ENCODE measurements at places on chromosomes 12 and 14.

DNA sequence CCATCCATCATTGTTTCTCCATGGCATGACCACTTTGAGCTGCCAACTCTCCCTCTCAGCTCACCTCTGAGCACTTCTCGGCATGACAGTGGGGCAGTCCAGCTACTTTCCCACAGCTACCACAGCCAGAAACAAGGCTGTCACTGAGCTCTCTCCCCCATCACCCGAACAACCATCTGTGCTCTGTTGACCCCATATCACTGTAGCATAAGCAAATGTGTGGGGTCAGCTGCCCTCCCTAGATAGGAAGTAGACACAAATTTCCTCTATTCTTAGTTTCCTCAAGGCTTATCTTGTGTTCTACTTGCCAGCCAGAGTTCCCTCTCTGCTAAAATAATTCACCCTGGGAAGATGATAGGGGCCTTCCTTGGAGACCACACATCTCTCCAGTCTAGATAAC is 82.6 kb upstream of the FUT8 start:
- no peak for DNase-seq

- no peak for DNase-seq
Measured at GRCh38 chr14:105581551-105582341, 55.4 kb downstream of the TMEM121 start.

DNA sequence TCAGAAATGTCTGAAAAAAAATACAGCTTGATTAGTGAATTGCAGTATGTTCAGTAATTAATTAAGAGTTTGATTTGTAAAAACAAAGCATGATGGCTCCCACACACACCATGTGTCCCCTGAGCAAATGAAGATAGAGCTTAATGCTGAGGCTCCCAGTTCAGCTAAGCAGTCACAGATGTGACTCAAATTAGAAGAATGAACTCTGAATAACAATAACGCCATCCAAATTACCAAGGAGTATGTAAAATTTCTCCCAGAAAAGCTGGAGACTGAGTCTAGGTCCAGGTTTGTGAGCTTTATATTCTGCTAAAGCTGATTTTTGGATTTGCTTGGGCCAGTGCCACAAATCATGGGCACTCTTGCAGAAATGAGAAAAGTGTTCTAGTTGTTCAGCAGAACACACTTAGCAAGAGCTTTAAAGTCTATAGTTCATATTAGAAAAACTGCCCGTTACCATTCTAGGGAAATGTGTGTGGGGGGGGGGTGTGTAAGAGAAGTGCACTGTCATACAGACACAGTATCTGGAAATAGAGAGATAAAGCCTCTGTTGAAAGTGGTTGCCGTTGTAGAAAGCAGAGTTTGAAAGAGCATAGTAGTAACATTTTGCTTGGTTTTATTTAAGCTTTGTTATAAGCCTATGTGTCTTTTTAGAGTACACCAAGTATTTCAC is 253.1 kb downstream of the BCAT1 start:
- no peak for DNase-seq

GRCh38 chr12:16155938-16156337 is 121.5 kb downstream of the SLC15A5 start:
- no peak for DNase-seq

DNA sequence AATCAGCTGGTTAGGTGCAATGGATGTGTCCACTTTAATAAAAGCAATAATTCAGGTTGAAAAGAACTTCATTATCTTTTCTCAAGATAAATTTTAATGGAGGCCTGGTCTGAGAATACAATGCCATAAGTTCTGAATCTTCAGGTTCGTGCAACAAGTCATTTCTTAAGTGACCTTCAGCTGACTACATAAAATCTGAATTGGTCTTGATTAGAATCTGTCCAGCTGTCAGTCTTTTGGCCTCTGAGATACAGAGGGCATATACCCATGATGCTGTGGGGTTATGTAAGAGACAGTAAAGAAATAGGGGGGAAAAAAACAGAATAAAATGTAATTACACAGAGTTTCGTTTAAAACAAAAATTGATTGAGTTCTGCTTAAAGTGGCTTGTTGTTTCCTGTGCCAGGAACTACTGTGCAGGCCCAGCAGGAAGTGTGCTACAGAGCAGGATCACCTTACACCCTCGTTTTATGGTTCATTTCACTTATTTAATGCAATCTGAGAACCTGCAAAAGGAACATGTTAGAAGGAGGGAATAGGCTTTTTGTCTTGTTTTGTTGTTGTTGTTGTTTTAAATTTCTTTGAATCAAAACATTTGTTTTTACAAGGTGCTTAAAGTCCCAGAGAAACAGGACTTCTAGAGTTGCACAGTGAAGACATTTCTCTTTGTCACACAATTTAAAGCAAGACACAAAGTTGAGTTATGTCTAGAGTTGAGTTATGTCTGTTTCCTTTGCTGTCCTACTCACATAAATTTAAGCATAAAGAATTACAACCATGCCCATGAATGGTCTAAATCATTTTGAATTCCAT is 64.2 kb downstream of the LGR5 start:
- DNase-seq = no peak

GRCh38 chr12:122963941-122964265 is 2.4 kb downstream of the ABCB9 start:
- DNase-seq = no peak

- no peak for DNase-seq
Measured at GRCh38 chr14:99737451-99737951, 53.4 kb downstream of the CYP46A1 start.

DNA sequence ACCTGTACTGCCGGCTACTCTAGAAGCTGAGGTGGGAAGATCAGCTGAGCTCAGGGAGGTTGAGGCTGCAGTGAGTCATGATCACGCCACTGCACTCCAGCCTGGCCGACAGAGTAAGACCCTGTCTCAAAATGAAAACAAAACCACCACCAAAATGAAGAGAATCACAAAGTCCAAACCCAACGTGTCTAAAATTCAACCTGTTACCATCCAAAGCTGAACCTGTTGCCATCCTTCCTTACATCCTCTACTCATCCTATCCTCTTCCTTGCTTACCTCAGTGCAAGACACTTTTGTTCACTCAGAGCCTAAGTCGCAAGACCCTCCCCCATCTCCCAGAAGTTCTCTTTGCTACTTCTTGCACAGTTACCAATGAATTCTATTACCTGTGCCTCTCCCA is 299.7 kb downstream of the ATP23 start:
- no peak for DNase-seq

- no peak for DNase-seq
Measured at GRCh38 chr12:43273467-43273866, 278.5 kb downstream of the ADAMTS20 start.

DNA sequence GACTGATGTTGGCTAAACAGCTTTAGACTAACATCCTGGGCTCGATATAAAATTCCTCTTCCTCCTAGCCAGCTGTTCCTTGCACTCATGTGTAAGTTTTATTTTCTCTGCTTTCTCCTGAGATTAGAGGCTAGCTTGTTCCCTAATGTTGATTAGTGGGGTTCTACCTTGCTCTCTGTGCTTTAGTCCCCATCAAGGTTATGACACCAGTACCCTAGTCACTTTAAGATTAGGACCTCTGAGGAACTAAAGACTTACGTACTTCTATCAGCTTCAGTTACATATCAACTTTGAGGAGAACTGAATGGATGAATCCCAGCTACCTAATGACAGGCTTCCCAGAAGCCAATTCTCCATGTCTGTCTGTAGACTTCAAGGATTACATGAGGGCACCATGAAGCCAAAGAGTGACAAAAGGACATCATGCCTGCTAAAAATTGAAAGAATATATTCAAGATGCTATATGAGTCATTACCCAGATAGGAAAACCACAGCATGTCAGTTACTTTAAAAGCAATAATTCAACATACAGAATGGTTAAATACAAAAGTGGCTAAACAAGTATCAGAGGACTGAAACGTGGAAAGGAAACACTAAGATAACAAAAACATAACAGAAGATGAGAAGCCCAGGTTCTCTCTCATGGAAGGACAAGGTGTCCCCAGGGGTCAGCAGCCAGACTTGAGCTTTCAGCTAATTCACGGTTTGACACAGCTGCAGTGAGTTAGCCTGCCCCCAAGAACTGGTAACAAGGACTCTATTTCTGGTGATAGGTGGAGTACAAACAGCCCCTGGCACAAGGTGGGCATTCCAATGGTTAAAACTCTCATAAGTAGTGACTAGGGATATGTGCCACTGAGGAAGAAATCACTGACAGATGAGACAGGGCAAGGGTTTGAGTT is 20.4 kb downstream of the ADAM20 start:
- no peak for DNase-seq

Measured in SK-N-MC (cell line).